ENCODE measurements at places on chromosomes 1 and 21.

GRCh38 chr1:118485757-118486156 is 300.7 kb upstream of the SPAG17 start:
- no peak for DNase-seq

DNA sequence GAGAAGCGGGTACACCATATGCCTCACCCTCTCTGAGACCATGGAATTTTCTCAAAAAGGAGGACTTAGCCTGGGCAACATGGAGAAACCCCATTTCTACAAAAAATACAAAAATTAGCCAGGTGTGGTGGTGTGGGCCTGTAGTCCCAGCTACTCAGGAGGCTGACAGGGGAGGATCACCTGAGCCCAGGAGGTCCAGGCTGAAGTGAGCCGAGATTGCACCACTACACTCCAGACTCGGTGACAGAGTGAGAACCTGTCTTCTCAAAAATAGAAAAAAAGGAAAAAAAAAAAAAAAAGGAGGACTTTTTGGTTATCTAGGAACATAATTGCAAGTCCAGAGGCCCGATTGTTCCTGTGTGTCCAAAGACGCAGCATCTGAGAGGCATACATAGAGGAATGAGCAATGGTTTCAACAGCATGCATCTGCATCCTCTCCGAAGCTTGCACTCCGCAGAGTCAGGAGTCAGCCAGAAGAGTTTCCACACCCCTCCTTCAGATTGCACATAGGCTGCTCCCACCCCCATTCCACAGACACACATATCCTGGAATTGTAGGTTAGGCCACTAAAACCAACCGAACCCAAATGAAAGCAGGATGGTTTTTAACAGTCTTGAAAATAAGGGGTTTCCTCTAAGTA is 2.5 kb upstream of the TBX15 start:
- no peak for DNase-seq

GRCh38 chr21:35911412-35912191 is 148.7 kb downstream of the SETD4 start:
- no peak for DNase-seq

DNA sequence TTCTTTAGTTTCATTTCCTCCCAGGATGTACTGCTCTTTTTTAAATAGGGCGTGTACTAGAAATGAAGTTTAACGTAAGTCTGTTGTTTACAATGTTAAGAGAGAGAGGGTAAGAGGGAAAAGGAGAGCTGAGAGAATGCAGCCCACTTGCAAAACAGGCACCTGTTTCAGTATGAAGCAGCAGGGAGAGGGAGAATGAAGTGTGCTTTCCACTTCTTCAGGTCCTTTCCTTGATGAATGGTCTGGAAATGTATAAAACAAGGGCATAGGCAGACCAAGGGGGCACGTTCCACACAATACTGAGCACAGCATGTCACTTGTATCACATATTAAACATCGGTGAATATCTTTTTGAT is 2.0 kb downstream of the KCNA3 start:
- DNase-seq, result no peak

DNA sequence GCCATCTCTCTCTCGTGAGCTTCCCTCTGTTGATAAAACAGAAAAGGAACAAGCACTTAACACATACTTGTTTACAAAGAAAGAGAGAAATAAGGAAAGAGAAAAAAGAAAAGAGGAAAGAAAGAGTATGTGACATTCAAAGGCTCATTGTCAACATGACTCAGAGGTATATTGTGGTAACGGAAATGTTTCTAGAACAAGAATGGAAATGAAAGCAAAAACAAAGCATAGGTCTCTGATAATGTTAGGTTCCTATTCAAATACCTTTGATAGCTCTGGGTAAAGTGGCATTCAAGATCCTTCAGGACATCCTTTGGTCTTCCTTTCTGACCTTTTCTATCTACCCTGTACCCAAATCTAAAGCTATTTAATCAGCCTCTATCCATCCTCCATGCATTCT is 67.4 kb upstream of the DMRTA2 start:
- DNase-seq, result no peak

DNA sequence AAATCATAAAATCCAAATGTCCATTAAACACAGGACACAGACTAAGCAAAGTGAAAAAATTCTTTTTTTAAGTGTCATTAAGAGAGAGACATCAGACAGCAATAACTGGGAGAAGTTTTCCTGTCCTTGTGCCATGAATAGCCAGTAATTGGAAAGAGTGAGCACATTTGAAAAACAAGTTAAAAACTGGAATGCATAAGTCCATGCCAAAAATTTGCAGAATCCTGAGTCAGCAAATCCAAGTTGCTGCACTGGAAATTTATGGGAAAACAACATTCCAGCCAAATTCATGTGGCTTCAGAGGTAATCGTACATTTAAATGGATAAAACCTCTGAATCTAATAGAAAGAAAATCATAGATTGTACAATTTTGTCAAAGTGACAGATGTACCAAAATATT is 291.4 kb downstream of the LRRC40 start:
- DNase-seq, result no peak

GRCh38 chr1:79161077-79161476 is 154.5 kb upstream of the ADGRL4 start:
- no peak for DNase-seq

- no peak for DNase-seq
Observed at GRCh38 chr1:220341126-220341525, 68.9 kb upstream of the RAB3GAP2 start.

DNA sequence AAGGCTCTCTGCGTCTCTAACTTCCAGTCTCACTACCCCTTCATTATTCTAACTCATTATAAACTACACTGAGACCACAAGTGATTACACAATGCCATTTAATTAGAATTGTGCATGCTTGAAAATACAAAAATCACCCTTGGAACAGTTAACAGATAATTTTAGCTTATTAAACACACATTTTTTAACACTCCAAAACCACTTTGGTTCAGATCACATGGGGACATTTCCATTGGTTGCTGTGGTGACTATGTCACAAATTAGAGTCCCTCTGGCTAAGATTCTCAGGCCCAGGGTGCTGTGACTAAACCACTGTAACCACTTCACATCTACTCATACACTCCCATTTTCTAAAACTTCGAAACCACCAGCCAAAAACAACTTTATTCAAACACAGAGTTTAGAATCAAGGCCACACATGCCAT is 43.0 kb downstream of the JAK1 start:
- no peak for DNase-seq

GRCh38 chr1:3186526-3186921 is 117.5 kb downstream of the PRDM16 start:
- no peak for DNase-seq

- no peak for DNase-seq
Observed at GRCh38 chr1:153384958-153385580, 5.8 kb downstream of the S100A8 start.

DNA sequence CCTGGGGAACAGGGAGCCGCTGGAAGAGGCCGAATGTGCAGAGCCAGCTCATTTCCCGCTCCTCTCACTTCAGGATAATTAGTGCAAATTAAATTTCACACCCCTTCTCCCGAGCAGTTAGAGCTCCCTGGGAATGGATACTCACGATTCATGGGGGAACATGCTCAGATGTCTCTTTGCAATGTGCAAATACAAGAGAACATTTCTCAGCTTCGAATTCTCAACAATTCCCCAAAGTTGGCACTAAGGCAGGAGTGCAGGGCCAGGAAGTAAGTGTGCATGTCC is 54.9 kb downstream of the CAMK2N1 start:
- DNase-seq, result no peak

DNA sequence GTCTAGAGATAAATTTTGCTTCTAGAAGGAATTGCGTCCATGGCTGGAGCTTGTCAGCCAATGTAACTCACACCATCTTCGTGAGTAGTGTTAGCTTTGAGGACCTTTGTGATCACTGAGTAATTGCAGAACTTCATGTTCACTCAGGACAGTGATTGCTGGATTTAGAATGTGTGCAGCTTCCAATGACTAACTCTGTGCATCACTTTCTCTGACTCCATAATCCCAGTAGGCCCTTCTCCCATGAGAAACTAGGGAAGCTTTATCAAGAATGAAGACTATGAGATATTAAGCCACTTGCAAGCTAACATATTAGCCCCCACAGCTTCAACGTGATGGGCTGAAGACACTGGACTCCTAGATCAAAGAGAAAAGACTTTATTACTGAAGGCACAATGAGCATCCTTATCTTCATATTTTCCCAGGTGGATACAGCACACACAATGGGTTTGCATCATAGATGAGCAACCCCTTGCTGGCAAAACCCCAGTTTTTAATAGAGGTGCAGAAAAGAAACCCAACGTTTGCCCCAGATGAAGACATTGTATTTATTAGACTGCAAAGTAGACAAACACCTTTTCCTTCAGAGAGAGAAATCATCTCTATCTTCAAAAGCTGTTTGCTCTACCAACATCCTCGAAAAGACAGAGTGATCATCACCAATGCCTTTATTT is 561.0 kb downstream of the LTN1 start:
- no peak for DNase-seq

- no peak for DNase-seq
Observed at GRCh38 chr1:159960721-159961381, 6.8 kb upstream of the SLAMF9 start.

GRCh38 chr1:91876781-91877573 is 9.0 kb downstream of the TGFBR3 start:
- no peak for DNase-seq

- no peak for DNase-seq
Observed at GRCh38 chr1:87821335-87821697, 492.6 kb downstream of the LMO4 start.

DNA sequence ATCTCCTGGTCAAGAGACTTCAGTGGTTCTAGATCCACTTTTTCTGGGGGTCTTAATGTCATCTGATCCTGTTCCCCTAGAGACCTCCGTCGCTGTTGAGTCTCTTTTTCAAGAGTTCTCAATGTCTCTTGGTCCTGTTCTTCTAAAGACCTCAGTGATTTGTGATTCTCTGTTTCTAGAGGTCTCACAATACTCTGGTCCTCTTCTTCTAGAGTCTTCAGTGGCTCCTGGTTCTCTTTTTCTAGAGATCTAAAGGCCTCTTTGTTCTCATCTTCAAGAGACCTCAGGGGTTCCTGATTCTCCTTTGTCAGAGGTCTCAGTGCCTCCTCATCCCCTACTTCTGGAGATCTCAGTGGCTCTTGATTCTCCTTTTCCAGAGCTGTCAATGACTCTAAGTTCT is 5.4 kb downstream of the NES start:
- no peak for DNase-seq

- no peak for DNase-seq
Observed at GRCh38 chr1:48671578-48671977, 105.1 kb downstream of the BEND5 start.

DNA sequence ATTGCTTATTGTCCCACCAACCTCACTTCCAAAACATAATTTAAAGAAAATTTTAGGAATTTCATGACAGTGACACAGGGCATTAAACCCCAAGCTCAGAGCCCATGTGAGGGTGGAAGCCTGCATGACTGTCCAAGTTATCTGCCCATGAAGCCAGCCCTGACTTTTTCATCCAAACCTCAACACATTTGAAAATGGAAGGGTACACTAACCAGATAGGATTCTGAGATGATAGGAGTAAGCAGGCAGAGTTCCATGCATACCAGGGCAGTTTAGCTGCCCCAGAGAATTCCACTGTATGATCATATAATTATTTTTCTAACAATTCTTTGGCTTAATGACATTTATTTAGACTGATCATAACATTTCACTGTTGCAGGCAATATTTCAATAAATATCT is 986.0 kb downstream of the TTLL7 start:
- no peak for DNase-seq

DNA sequence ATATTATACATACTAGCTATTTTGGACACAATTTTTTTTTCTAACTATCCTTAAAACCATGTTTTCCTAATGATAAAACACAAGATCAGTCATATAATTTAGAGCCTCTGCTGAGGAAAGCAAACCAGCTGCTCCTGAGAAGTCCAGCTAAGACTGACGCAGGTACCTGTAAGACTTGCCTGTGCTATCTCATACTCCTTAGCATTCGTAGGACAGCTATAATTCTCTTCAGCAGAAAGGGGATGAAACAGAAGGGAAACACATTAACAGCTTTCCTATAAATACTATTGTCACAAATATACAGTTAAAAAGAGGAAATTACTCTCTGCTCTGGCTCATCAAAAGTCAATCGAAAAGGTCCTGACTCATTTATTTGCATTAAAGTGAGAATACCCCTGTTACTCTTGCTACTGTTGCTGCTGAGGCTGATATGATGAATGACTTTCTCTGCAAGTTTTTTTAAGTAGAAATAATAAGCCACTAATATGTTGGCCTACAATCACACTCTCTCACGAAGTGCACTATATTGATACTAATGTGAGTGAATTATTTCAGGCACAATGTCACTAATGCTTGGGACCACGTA is 757.1 kb downstream of the KCNT2 start:
- DNase-seq, result no peak

GRCh38 chr1:8962812-8963530 is 17.3 kb downstream of the CA6 start:
- DNase-seq, result no peak

DNA sequence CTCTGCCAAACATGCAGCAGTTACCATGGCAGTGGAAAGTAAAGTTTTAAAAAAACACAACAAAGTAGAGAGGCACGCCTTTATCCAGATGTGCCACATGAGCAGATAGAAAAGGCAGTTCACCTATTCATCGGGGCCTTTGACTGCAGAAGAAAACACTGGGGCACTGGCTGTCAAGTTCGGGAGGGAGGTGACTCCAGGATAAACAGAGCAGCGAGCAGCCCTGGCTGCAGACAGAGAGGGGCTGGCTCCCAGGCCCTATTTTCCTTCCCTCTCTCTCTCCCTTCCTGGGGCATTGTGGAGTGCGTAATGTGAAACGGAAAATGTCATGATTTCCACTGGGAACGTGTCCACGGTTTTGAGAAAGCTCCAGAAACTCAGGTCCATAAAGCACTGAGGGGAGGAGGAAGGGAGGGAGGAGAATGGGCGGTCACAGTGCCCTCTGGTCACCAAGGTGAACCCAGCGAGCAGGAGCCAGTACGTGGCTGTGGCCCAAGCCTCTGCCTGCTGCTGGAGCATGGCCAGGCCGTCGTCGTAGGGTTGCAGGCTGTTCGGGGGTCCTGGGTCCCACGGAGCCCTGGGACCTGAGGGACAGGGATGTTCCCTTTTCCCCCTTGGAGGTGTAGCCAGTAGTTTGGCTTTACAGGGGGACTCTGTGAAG is 114.7 kb upstream of the IRF2BP2 start:
- no peak for DNase-seq

DNA sequence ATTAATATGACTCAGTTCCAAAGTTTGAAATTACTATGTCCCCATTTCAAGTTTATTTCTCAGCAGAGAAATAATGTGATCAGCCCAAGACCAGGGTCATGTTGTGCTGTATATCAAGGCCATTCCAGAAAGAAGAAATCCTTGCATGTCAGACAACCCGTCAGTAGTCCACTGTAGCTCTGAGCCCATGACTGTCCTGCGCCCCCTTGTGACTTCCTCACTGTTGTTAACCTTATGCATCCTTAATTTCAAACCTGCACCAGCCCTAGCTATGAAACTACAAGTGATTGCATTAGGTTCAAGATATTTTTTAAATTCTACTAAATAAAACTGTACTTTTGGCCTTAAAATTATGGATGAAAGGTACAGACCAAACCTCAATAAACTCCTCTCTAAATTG is 133.0 kb downstream of the LRRC7 start:
- no peak for DNase-seq

DNA sequence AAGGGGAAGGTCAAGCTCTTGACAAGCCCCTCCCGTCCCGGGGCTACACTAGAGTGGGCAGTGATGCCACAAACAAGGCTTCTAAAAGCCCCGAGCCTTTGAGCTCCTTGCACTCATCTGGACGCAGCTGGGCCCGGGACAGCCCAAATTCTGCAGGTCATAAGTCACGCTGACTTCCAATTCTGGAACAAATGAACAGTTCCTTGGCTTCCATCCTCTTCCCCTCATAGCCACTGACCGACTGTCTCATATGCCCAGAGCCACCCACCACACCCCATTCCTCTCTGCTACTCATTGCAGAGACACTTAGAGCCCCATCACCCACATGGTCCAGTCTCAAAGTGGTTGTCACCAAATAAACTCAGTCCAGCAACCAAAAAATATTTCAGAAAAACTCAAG is 32.8 kb upstream of the PRELP start:
- no peak for DNase-seq

Data from NCI-H2081 treated with DMSO at 0.1 percent for 48 hours (cell line).